ENCODE measurements at places on chromosomes 5 and 9. TPM values are rescaled to one million over a fixed set of nuclear protein-coding genes. Genes with fewer than 3 reads are reported as not detected.
A peak's percentile ranks its signal among the peaks of the same experiment; 100 is the strongest.

- no peaks in the 10 kb centered on the region for H3K36me3 ChIP-seq
- DNase-seq: no peak
- H3K4me1 ChIP-seq: no peaks in the 10 kb centered on the region
- no peak overlapping the region for H3K4me3 ChIP-seq
Measured at GRCh38 chr9:90029386-90029785, 424.6 kb downstream of the GADD45G start.

DNA sequence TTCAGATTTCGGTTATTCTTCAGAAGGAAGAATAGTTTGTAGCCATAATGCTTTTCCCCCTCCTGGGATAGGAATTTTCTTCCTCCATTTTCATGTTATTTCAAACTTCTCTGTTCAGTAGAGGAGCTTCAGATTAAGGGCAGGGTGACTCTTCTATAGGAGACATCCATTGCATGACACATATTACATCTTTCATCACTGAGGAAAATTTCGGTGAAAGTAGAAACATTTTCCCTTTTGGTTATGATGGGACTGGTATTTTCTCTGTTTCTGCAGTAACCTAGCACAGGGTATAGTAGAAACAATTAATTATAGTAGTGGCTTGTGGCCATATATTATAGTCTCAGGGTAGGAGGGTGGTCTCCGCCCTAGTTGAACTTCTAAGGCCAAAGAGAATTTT lies 1.1 kb downstream of the IPO11 start:
- H3K27me3 ChIP-seq: no peaks in the 10 kb centered on the region
- H3K27ac ChIP-seq: no peak overlapping the region
- no peaks in the 10 kb centered on the region for H3K36me3 ChIP-seq
- H3K4me3 ChIP-seq: peak overlapping the region; percentile 56
- no peak for DNase-seq

GRCh38 chr9:88783711-88784083 lies 207.6 kb upstream of the S1PR3 start:
- DNase-seq: no peak
- H3K27ac ChIP-seq: no peak overlapping the region
- H3K4me3 ChIP-seq: no peak overlapping the region
- H3K36me3 ChIP-seq: no peaks in the 10 kb centered on the region
- no peaks in the 10 kb centered on the region for H3K27me3 ChIP-seq
- H3K4me1 ChIP-seq: peaks cover 13% of the 10 kb centered on the region

GRCh38 chr5:110094109-110094508 lies 404.4 kb downstream of the MAN2A1 start:
- H3K4me3 ChIP-seq: no peak overlapping the region
- H3K27ac ChIP-seq: no peak overlapping the region
- DNase-seq: no peak
- H3K27me3 ChIP-seq: no peaks in the 10 kb centered on the region
- no peaks in the 10 kb centered on the region for H3K4me1 ChIP-seq

GRCh38 chr5:134145041-134145757 lies 30.7 kb downstream of the TCF7 start:
- peaks cover 20% of the 10 kb centered on the region for H3K4me1 ChIP-seq
- H3K27ac ChIP-seq: no peak overlapping the region
- no peak overlapping the region for H3K4me3 ChIP-seq
- H3K36me3 ChIP-seq: peaks cover 48% of the 10 kb centered on the region
- no peaks in the 10 kb centered on the region for H3K27me3 ChIP-seq
- no peak for DNase-seq

GRCh38 chr9:107487521-107488374 lies 1.8 kb downstream of the KLF4 start:
- DNase-seq: no peak
- 0 out of 2 replicates have a peak, but pooled peaks cover 1% of the 10 kb centered on the region for H3K27me3 ChIP-seq
- peak overlapping the region; percentile 31 for H3K27ac ChIP-seq
- H3K36me3 ChIP-seq: peaks cover 17% of the 10 kb centered on the region

DNA sequence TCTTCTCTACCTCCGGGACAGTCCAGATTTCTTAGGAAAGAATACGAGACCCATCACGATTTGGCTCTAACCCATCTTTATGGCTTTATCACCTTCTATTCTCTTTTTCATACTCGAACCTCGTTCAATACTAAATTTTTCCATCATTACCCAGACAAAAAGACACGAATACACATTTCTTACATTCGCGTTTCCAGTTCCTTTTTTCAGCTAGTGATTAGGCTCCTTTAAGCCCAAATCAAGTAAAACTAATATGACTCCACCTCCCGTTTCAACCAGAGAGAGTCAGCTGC lies 506 bp downstream of the ZBTB6 start:
- H3K27ac ChIP-seq: peak overlapping the region; percentile 92
- H3K4me3 ChIP-seq: peak overlapping the region; percentile 87
- no peaks in the 10 kb centered on the region for H3K4me1 ChIP-seq
- DNase-seq: no peak
- H3K27me3 ChIP-seq: no peaks in the 10 kb centered on the region

The HRH2 gene
- total RNA-seq: not detected

The MEIKIN gene
- not detected for total RNA-seq

The HTR1A gene
- not detected for total RNA-seq

The CDKN2B gene
- 5.6 TPM for total RNA-seq

The PLEKHG4B gene
- total RNA-seq: 1.1 TPM

The FOXD4L4 gene
- under 0.01 TPM for total RNA-seq
